Glomerular endothelial cell (primary cell): ENCODE measurements at places on chromosomes 3 and 15.

- DNase-seq: no peak
Measured at GRCh38 chr15:77753281-77753873, 120.7 kb upstream of the LINGO1 start.

DNA sequence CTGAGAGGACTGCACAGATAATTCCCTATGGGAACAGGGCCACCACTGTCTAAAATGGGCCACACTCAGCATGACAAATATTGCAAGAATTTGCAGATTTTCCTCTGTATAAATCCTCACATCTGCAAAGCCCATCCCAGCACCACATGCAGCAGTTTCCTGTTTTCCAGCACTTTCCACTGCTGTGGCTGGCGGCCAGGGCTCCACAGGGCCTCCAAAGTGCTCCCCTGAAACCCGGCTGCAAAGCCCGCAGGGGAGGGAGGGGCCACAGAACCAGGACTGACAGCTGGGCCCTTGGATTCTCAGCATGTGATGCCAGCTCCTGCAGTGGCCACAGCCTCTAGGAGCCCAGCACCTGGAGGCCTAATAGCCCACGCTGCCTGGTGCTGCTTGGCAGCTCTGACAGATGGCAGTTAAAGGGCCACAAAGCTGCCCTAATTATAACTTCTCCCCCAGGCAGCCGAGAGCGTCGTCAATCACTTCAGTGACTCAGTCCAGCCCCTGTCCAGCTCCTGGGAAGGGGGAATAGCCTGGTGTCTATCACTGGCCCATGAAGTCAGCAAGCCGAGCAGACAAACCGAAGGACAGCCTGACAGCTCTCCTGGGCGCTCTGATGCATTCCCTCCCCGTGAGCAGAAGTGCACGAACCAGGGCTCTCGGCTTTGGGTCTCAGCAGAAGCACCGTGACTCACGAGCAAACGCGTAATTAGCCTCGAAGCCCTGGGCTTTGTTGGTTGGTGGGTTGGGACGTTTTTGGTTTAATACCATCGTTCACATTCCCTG lies 4.7 kb downstream of the LRRC15 start:
- no peak for DNase-seq

DNA sequence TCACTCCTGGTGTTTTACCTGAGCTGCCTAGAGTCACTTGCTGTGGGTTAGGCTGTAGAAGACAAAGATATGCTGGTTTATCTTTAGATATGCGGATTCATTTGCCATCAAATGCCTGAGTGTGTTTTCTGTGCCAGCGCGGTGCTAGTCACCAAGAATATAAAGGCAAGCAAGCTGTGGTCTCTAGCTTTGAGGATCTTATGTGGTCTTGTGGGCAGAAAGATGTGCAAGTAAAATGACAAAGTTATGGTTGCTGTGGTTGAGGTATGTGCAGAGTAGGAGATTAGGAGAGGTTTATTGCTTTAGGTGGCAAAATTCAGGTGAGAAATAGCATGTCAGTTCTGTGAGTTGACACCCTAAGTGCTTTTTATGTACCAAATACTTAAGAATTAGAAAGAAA lies 94.2 kb downstream of the CGNL1 start:
- no peak for DNase-seq

GRCh38 chr15:38487378-38487777 lies 33.5 kb downstream of the FAM98B start:
- DNase-seq: no peak

DNA sequence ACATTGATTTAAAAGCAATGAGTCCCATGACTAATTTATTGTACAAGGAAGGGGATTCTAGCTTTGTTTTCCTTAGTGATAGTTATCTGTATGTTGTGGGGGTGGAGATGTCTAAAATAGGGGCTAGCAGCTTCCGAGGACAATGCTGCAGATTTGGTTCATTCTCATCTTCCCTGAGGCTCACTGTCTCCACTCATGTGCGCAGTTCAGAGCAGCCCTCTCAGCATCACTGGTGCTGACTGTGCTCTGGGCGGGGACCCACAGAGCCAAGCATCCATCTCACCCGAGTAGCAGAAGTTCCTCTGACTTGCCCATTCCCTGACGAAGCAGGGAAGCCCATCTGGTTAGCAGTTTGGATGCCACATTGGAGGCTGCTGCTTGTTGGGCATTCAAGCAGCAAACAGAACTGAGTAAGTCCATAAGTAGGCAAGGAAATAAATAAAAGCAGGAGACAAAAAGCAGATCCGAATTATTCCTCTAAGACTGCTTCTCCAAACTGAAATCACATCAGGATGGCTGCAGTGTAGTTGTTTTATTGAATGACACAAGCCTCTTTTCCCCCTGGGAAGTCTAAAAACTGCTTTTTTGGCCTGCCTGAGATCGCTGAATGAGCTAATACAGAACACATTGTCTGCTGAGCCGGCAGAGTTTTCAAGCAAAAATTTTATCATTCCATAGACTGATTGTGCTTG lies 27.5 kb downstream of the RARB start:
- no peak for DNase-seq

DNA sequence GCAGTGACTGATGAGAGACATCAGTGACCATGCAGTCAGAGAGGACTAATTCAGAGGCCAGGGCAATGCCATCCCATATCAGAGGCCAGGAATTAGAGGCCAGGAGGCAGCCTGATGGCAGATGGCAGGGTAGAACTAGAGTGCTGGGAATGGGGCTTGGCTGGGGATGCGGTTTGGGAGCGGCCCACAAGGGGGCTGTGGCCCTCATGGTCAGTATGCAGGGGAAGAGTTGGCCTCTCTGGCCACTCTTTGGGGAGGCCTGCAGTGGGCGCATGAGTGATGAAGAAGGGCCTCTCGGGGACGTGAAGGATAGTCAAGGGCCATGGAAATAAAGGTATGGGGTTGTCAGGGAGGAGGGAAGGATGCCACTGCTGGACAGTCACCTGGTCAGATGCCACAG lies 101.7 kb downstream of the EEFSEC start:
- DNase-seq: no peak

- no peak for DNase-seq
Measured at GRCh38 chr15:57160823-57161560, 215.3 kb upstream of the CGNL1 start.

DNA sequence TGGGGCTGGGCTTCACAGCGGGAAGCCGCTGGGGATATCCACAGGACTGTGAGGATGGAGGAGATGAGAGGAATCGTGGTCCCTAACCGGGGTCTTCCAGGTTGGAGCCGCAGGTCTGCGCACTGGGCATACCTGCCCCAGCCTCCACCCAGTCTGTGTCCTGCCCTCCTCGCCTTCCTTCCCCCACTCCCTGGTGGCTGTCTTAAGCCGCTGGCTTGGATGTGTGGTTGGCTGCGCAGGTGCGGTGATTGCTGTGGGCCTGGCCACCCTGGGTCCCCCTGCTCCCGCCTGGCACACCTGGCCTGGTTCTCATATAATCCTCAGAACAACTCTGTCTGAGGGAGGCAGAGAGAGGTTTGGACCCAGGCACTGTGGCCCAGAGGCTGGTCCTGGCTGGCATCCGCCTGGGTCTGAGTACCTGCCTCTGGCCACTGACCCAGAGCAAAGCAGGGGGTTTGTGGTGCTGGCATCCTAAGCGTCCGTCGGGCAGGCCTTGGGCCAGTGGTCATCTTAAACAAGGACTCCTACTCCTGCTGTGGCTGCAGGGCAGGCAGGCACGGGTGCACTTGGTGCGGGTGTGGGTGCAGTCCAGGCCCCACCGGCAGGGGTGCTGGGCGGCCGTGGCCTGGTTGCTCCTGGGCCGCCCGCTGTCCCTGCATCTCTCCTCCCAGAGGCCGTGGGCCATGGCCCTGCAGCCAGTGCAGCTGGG lies 18.7 kb downstream of the PLXNA1 start:
- DNase-seq: no peak

DNA sequence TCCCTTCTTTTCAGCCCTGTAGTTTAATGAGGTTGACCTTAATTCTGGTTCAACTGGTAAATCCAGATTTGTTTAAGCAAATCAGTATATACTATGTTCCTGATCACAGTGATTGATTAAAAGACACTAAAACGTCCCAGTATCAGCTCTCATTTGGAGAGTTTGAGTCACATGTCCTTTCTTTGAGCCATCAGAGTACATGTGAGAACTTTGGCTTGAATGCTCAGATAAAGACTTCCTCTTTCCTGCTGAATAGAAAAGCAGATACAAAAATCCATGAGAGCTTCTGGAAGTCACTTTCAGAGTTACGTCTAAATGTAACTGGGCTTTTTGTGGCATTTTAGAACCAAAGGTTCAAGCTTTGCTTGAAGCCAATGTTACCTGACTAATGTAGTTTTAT lies 341.8 kb upstream of the SATB1 start:
- DNase-seq: no peak

DNA sequence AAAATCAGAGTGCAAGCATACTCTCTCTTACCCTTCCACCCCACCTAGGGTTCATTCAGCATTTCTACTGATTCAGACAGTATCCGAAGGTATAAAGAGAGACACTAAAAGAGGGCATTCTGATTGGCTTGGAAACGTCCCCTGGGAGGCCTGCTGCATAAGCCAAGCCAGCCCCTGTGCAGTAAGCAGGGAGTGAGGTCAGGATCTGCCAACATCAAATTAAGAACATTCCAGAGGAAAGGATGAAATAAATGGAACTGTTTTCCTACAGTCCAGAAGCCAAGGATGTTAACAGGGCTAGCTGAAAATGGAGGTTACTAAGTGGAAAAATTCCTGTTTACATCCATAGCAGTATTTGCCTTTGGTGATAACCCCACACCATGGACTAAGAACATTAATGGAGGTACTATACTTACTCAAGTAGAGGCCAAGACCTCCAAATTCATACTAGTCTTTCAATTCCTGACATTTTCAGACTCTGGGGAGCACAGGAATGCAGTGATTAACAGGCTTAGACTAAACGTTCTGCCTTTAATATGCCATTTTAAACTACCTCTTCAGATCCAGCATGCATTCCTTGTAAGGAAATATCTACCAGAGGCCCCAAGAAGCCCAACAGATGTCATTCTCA lies 34.5 kb downstream of the NPTN start:
- no peak for DNase-seq

GRCh38 chr3:29649815-29650547 lies 369.1 kb downstream of the RBMS3 start:
- no peak for DNase-seq

- DNase-seq: no peak
Measured at GRCh38 chr3:105891101-105891500, 22.3 kb upstream of the CBLB start.

DNA sequence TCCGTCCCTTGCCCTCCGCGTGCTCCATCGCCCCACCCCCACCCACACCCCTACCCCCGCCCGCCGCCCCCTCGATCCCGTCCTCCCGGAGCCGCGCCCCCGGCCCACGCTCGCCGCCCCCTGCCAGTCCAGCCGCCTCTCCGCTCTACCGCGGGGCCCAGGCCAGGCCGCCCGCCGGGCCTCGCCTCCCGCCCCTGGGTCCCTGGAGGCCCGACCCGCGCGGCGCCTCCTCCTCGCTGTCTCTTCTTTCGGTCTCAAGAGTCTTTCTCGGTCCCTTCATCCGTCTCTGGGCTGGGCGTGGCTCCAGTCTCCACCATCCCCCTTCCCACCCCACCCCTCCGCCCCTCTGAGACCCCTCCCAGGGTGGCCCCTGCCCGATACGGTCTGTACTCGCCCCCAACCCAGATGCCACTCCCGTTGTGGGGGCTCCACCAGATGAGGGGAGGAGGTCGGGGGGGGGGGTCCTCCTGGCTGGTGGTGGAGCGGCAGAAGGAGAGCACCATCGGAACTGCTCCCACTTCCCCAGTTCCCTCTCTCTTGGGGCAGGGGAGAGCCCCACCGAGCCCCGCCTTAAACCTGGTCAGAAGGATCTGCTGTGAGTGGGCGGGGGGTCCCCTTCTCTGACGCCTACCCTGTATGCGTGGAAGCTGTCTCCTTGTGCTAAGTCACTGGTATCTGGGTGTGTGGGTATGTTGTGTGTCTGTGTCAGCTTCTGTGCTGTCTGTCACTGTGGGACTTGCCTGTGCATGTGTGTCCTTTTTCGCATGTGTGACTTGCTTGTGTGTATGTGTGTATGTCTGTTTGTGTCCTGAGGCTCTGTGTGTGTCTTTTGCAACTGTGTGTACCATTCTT lies 1.0 kb downstream of the PRKCD start:
- no peak for DNase-seq

DNA sequence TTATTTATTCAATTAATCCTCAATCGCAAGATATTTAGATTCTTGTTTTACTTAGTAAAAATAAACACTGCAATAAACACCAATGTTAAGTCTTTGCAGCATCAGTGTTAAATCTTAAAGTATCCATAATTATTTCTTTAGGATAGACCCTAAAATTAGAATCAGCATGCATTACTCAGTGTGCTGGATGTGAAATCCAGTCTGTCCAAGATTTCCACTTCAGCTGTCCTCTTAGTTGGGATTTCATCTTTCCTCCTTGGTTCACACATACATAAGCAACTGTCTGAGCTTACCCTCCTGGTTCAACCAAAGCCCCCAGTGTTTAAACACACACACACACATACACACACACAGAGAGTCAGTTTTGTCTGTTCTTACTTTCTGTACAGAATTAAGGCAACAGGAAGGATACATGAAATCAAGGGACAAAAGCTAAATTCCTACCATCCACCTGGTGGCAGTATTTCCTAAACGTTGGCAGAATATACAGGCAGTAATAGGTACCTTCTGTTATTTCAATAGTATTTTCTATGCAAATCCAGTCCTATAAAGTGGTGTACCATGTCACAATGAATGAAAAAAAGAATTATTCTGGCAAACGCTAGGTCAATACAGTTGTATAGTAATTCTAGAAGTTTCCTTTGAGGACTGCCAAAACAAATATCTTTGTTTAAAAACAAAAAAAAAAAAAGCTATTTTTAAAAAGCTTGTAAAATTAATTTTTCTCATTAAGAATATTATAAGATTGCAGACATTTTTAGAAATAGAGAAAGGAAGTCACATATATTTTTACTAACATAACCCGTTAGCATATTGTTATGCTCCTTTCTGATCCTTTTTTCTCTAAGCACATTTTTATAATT lies 27.3 kb upstream of the DMXL2 start:
- DNase-seq: peak; percentile 51
